ENCODE measurements at places on chromosomes 3 and 15.
A peak's percentile ranks its signal among the peaks of the same experiment; 100 is the strongest.

DNA sequence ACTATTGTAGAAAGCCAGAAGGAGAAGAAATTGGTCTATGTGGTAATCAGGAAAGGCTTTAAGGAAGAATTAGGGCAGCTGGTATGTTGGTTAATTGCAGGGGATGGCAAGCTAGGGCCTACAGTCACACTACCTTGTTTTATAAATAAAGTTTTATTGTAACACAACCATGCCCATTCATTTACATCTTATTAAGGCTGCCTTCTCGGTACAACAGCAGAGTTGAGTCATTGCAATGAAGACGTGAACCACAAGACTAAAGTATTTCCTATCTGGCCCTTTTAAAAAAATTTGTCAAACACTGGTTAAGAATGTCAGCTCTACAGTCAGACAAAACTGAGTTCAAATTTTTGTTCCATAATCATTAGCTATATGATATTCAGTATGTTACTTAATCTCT is 8.3 kb downstream of the SERPINI1 start:
- no peak for DNase-seq

- DNase-seq, result no peak
These were observed 644.2 kb downstream of the GRM7 start for GRCh38 chr3:7504886-7505775.

DNA sequence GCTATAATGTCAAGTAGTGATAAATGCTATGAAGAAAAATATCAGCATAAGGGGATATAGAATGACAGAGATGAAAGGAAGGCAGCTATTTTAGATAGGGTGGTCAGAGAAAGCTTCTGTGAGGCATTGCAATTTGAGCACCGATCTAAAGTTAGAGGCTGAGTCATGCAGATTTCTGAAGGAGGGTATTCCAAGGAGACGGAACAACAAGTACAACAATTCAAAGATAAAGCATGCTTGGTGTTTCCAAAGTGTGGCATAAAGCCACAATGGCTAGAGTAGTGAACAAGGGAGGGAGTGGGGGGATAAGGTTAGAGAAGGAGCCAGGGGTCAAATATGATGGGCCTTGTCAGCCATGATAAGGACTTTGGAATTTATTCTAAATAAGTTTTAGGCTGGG is 71.9 kb downstream of the PFN2 start:
- peak; percentile 20 for DNase-seq

GRCh38 chr3:55467099-55467498 is 20.0 kb downstream of the WNT5A start:
- DNase-seq, result no peak

- DNase-seq, result no peak
These were observed 698 bp downstream of the MELTF start for GRCh38 chr3:197028728-197029510.

DNA sequence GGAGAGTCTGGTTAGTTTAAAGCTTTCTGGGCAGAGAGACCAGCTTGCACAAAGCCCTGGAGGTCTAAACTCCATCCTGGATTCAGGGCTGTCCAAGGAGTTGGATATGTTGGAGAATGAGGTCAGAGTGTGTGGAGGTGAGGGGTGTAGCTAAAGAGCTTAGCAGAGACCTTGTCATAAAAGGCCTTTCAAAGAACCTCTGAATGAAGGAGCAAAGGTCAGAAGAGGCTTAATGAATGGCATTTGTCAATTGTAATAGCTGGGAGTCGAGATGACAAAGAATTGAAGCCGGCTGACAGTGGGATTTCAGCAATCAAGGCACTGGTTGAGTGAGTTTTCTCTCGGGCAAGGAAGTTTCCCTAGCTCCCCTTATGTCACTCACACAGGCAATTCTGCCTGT is 202.6 kb downstream of the PDCD6IP start:
- DNase-seq, result no peak

DNA sequence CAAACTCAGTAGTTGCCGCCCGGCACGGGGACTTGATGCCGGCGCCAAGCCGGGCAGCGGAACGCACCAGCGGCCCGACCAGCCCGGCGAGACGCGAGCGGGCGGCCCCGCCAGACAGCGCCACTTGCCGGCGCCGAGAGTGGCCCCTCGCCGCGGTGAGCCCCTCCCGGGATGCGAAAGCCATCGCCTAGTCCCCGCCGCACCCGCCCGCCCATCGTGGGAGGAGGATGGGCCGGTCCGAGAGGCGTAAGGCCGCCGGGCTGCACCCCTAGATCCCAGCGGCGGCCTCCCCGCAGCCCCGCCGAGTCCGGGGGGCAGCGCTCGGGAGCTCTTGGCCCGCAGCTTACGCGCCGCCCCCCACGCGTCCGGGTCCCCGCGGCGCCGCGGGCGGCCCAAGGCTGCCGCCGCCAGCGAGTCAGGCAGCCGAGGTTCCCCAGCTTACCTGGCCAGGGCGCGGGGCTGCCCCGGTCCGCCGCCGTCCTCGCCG is 609 bp downstream of the GOLGA8A start:
- peak; percentile 10 for DNase-seq

DNA sequence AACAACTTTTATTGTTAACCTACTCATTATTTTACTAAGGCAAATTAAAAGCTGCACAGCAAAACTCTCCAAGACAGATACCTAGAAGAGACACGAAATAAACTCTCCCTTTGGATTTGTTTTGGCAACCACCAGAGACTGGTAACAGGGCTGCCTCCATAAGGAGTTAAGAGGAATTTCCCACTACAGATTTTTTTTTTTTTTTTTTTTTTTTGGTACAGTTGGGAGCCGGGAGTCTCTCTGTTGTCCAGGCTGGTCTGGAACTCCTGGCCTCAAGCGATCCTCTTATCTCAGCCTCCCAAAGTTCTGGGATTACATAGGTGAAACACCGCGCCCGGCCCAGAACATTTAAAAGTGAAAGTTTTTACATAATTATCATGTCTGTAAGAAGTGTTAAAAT is 73.6 kb upstream of the VGLL4 start:
- DNase-seq, result no peak

DNA sequence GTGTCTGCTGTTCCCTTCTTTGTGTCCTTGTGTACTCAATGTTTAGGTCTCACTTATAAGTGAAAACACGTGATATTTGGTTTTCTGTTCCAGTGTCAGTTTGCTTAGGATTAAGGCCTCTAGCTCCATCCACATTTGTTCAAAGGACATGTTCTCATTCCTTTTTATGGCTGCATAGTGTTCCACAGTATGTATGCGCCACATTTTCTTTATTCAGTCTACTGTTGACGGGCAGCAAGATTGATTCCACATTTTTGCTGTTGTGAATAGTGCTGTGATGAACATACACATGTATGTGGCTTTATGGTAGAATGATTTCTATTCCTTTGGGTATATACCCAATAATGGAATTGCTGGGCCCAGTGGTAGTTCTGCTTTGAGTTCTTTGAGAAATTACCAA is 122.7 kb upstream of the THBS1 start:
- DNase-seq, result no peak

DNA sequence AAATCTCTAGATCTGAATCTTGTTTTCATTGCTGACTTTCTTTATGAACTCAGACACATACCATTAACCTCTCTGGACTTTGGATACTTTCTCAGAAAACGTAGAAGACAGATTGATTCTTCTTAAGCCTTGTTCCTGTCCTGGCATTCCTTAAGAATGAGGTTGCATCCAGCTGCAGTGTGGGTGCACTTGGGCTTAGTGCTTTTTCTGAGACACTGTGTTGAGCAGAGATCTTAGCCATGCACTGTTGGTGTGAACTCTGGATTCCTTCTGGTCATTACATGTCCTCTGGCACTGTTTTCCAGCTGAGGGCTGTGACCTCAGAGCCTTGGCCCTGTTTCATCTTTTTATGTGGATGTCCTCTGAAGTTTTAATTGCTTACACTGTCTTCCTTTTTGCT is 428.3 kb downstream of the CNTN4 start:
- DNase-seq, result no peak

DNA sequence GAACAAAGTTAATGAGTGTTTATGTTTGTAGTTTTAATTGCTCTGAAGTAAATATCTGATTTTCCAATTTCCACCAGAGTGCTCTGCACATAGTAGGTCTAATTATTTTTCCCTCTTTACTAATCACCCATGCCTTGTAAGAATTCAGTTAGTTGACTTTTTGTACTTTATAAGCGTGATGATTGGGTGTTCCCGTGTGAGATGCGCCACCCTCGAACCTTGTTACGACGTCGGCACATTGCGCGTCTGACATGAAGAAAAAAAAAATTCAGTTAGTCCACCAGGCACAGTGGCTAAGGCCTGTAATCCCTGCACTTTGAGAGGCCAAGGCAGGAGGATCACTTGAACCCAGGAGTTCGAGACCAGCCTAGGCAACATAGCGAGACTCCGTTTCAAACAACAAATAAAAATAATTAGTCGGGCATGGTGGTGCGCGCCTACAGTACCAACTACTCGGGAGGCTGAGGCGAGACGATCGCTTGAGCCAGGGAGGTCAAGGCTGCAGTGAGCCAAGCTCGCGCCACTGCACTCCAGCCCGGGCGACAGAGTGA is 507 bp upstream of the VHL start:
- no peak for DNase-seq

DNA sequence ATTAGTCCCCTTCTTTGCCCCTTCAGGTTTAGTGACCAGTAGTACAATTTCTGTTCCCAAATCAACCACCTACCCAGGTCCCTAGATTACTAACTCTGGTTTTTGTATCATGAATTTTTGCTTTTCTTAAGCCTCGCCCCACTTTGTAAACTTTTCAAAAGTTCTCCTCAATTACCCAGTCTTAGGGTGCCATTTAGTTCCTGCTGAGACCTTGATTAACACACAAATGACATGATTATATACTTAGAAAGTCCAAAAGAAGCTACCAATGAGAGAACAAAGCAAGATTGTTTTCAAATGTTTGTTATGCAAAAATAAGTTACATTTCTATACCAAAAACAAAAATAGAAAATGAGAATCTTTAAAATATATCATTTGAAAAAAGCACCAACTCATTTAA is 594.4 kb downstream of the SQOR start:
- DNase-seq, result no peak

DNA sequence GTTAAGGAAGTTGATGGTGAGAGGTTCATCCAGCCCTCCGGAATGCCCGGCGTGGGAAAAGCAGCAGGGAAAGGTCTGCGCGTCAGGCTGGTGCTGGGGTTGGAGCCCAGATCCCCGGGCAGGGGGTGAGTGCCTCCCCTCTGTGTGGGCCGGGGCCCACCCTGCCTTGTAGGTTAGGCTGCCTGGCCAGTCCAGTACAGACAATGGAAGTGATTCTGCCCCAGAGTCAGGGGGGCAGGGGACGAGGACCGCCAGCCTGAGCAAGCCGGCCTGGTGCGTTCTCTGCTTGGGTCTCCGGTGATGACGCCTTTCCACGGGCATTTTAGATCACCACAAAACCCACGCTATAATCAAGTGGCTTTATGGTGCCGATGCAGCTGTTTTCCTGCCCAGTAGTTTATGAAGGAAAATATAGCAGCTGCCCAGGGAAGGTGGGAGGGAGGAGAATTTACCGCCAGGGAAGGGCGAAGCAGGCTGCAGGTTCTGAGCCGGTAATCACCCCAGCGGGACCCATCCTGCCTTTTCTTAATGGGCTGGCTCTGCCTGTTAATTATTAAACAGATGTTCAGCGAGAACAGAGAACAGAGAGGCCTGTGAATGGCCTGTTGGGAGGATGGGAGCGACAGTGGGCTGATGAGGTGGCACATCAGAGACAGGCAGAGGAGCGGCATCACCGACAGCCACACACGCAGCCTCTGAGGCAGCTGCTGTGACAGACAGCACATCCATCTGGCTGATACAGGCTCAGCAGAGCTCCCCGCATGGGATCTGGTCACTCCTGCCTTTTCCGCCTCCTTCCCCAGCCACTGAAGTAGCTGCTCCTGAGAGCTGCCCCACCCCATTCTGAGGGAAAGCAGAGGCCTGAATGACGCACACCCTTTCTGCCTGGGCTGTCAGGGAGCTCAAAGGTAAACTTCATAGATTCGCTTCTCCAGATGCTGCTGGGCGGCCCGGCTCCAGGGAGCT is 35.2 kb downstream of the BDH1 start:
- no peak for DNase-seq

GRCh38 chr3:124261306-124261705 is 269.4 kb upstream of the ROPN1 start:
- no peak for DNase-seq

All from HTR-8/SVneo (cell line).